ENCODE measurements at places on chromosomes 7 and 10.

GRCh38 chr10:97506199-97506991 lies 7.7 kb downstream of the UBTD1 start:
- no peak for DNase-seq

DNA sequence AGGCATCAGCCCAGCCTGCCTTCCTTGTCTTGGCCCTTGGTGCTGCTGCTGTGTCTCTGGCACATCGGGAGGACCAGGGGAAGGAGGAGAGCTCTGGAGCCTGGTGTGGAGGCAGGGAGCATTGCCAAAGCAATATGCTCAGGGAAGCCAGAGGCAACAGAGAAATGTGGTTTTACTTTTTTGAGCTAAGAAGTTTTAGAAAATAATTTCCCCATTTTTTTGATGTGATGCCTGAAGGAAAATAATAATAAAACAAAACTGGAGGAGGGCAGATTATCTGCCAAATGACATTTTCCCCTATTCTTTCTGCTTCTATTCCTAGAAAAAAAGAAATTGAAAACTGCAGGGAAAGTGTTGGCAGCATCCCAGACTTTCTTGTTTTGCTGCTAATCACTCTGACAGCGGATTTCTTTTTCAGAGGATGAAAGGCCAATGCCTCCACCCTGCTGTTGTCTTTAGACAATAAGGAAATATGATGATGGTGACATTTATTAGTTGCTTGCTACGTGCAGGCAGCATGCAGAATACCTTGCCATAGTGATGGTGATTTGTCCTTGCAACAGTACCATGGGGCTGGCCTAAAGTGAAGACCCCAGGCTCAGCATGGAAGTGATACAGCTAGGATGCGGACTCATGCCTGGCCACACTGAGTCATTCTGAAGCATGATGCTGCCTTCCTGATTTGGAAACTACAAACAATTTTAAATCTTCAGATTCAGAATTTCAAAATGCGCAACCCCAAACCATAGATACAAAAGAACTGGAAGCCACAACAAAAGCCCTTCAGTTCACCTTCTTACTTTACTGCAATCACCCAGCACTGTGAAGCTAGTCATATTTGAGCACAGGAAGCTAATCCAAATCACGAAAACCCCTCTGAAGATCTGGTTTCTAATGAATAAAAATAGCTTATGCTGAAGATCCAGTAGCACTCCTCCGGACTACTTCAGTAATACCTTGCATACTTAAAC lies 260.2 kb upstream of the TMEM72 start:
- DNase-seq = no peak

DNA sequence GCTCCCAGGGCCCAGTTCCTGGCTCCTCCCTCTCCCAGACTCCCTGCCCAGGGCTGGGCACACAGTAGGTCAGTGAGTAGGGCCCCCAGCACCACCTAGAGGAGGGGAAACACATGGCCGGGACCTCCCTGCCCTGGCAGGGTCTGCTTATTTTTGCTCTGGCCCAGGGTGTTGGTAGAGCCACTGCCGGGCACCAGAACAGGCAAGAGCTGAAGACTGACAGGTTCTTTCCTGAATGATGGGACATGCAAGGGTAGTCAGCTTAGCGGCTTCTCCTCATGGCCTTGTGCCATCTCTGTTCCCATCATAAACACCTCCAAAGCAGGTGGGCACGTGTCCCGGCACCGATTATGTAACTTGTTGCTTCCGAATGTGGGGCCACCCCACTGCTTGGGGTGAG lies 86.5 kb downstream of the NEURL1 start:
- no peak for DNase-seq

DNA sequence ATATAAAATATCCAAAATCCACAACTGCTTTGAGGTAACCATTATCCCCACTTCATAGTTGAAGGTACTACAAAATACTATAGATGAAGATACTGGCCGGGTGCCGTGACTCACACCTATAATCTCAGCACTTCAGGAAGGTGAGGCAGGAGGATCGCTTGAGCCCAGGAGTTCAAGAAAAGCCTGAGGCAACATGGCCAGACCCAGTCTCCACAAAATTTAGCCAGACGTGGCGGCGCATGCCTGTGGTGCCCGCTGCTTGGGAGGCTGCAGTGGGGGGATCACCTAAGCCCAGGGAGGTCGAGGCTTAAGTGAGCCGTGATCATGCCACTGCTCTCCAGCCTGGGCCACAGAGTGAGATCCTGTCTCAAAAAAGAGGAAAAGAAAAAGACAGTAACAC lies 21.7 kb downstream of the TMEM254 start:
- no peak for DNase-seq

DNA sequence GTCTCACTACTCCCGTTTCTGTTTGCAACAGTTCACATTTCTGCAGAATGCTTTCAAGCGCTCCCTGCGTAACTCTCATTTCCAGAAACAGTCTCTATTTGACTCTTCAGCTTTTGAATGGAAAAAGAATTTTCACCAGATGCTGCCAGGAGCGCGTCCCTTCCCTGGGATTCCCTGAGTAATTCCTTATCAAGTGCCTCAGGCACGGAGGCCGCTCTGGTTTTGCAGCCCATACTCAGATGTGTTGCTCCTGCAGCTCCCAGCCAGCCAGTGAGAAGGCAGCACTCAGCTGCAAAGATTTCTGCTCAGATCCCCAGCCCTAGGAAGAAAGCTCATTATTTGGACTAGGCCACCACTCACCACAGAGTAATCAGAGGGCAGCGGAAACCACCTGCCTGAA lies 161.1 kb upstream of the CHST15 start:
- DNase-seq = no peak

DNA sequence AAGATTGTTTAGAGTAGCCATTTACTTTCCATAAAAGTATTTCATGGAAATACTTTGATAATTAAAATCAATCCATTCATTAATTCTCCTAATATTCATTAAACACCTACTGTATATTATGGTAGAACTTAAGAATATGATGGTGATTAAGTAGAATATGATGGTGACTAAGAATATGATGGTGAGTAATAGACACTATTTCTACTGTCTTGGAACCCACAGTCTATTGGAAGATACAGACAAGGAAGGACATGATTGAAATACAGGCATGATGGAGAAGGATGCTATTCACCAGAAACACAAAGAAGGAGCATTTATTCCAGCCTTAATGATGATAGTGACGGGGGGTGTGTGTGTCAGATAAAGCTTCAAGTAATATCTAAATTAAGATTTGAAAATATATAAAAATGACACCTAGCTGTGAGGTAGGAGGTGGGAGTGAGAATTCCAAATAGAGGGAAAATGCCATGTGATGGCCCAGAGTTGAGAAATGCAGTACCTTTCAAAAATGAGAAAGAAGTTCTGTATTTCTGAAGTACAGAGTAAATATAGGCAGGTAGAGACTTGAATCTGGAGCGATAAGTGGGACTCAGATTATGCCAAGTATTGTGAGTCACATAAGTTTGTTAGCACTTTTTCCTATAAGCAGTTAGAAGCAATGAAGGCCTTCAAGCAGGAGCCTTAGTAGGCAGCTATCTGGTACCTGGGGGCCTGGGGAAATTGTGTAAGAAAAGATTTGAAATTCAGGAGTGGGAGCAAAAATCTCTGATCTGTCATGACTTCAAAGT lies 12.5 kb upstream of the CDK13 start:
- DNase-seq = no peak

GRCh38 chr10:108336836-108337235 lies 1172.3 kb upstream of the SORCS1 start:
- no peak for DNase-seq

- DNase-seq = peak; percentile 98
Measured at GRCh38 chr10:102432162-102432950, at the start of gene CUEDC2. CUEDC2 (minus strand) TSS chr10:102432574; CDS start chr10:102425188, 7,386 bp downstream.

DNA sequence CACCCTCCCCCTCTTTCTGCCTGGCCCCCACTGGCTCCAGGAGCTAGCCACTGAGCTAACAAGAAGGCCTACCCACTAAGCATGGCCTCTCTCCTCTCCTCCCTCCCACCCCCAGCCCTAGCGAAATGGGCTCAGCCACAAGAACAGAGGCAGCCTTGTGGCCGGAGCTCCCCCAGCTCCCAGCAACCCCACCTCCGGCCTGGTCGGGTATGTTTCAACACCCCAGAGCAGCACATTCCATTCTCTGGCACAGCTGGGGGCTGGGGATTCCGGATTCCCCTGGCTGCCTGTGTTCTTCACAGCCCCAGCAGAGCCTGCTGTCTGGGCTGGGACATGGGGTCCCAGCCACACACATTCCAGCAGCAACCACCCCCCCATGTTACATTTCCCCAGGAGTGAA lies 9.0 kb downstream of the SFRP5 start:
- DNase-seq = no peak

DNA sequence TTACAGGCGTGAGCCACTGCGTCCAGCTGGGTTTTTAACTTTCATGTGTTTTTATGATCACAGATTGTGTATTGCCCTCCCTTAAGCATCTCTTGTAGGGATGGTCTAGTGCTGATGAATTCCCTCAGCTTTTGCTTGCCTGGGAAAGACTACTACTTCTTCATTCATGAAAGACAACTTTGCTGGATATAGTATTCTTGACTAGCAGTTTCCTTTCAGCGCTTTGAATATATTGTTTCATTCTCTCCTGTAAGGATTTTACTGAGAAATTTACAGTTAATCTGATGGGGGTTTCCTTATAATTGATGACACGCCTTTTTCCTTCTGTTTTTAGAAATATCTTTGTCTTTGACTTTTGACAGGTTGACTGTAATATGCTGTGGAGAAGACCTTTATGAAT lies 33.2 kb downstream of the STK31 start:
- no peak for DNase-seq

- no peak for DNase-seq
Measured at GRCh38 chr7:102326157-102326889, 29.9 kb downstream of the SPDYE6 start.

DNA sequence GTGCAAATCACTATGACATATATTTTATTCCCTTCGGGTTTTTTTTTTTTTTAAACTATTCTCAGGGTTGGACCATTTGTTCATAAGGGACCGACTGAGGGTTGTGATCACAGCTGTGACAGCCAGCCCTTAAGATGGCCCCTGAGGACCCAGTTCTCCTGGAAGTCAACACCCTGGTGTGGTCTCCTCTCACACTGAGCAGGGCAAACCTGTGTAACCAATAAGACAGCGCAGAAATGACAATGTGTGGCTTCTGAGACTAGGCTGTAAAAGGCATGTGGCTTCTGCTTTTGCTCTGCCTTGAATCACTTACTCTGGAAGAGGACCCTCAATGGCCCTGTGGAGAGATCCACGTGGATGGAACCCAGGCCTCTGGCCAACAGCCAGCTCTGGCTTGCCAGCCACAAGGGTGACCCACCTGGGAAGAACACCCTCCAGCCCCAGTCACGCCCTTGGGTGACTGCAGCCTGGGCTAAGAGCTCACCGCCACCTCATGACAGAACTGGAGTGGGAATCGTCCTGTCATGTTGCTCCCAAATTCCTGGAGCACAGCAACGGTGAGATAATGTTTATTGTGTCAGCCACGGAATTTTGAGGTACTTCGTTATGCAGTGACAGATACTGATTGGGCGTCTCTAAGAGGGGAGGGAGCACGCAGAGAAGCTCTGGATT lies 127.1 kb downstream of the CLEC2L start:
- no peak for DNase-seq

GRCh38 chr10:12214763-12215218 lies 18.8 kb downstream of the CDC123 start:
- DNase-seq = no peak

- no peak for DNase-seq
Measured at GRCh38 chr7:44755698-44756627, 7.3 kb downstream of the ZMIZ2 start.

DNA sequence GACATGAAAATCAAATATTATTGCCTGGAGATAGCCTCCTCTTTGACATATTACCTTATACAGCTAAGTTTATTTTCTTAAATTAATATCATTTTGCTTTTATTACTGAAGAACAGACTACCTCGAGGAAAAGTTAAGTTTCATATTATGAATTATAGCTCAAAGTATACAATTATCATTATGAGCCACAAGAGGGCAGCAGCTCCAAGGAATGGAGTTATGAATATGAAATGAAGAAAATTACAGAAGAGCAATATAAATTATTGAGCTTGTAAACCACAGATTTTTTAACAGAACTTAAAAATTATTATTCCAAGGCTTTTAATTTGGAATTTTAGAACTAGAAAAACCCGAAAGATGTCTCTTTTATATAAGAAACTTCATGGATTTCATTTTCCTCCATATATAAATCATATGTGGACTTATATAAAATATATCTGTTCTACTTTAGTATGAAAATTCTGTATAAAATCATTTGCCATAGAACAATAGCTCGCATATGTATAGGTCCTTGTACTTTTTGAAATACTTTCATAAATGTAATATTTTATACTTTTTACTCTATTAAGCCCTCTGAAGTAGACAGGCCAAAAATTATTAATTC lies 40.1 kb downstream of the IQUB start:
- no peak for DNase-seq

GRCh38 chr7:20152511-20152910 lies 64.7 kb downstream of the MACC1 start:
- no peak for DNase-seq

GRCh38 chr7:159105066-159105780 lies 39.4 kb downstream of the VIPR2 start:
- no peak for DNase-seq

DNA sequence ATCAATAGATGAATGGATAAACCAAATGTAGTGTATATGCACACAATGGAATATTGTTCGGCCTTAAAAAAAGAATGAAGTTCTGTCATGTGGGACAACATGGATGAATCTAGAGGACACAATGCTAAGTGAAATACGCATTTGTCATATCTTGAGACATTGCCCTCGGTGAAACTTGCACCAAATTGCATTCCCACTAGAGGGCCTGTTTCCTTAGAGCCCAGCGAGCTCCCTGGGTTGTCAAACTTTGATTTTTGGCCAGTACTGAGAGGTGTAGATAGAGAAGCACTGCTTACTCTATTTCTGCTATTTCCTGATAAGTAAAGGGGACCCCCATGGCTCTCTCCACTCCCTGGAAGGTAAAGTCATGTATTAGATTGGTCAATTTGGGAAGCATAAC lies 157.1 kb downstream of the GPAM start:
- no peak for DNase-seq

DNA sequence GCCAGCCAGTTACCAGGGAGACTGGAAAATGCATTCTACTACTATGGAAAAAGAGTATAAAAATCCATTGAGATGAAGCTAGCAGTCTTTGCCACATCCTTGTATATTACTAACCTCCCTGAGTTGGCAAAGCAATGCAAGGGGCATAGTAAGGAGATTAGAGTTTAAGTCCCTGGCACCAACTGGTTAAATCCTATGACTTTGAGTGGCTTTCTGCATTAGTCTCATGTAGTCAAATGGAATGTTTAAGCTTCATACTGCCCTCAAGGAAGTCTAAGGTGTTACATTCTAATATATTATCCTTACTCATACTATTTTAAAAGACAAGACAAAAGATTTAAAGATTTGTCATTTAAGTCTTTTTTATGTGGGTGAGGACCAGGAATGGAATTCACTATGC lies 110.1 kb downstream of the INHBA start:
- no peak for DNase-seq

All from mucosa of descending colon (tissue), 3 donors.